CD14-positive monocyte (primary cell): ENCODE measurements at places on chromosomes 1 and 21.

DNA sequence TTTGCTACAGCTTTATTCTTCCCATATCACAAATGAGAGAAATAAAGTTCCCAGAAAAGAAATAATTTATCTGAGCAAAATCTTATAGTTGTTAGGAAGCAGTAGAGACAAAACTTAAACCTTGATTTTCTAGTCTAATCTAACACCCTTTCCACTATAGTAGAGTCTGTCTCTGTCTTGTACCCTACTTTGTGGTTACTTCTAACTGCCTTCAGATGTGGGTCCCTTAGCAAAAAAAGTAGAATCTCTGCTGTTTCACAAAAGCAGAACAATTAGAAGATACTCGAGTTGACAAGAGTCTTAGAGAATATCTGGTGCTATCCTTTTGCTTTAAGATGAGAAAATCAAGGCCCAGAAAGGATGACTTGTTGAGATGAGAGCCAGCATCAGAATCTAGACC lies 48.1 kb upstream of the FGGY start:
- DNase-seq, result no peak

GRCh38 chr1:182170891-182171461 lies 109.5 kb upstream of the ZNF648 start:
- DNase-seq, result peak; percentile 56

DNA sequence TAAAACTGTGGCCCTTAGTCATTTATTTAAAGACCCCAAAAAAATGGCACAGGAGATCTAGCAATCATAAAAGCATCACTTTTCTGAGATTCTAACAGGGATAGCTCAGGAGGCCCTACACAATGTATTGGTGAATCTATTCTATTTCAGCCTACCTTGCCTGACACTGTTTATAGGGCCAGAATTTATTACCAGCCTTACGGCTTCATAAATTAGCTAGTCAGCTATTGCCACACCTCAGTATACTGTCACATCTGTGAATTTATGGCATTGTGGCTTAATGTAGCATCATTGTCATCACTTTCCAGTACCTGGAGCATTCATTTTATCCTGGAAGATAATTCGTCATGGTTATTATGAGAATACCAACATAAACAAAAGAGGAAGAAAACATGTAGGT lies 121.2 kb upstream of the ERG start:
- DNase-seq, result no peak

DNA sequence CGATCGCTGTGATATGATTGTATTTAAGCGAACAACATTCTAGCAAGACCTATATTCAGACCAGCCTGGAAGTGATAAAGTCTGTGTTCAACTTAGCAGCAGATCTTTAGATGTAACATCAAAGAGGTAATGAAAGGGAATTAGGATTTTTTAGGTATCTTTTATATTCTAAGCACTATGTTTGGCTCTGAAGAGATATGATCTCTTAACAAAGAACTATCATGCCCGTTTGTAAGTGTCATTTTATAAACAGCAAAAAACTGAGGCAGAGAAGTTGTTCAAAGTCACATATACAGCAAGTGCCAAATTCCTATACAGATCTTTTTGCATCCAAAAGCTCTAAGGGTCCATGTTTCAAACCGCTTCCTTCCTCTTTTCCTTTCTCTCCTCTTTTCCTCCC lies 53.0 kb upstream of the TIAM1 start:
- no peak for DNase-seq

DNA sequence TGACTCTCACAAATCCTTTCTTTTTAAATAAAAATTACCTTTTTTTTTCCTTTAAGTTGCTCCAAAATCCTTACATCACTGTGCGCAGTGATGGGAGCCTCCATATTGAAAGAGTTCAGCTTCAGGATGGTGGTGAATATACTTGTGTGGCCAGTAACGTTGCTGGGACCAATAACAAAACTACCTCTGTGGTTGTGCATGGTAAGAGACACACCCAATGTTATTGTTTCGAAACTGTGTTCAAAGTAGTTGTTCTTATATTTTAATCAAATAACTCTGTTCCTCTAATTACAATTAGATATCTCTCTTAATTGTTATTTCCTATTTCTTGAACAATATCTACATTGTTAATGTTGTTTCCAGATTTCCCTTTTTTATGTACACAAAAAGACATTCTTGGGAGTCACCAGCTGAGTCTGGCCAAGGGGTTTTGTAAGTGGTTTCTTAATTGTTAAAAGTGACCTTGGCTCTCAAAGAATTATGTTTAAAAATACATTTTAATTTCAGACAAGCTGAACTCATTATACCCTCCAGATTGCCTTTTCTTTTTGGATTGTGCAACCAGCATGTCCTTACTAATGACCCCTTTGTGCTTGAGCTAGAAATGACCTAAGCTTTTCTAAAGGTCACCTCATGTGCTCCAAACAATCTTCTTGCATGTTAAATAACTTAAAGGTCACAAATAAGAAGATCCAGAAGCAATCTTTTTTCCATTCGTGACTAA lies 250.1 kb downstream of the HMCN1 start:
- no peak for DNase-seq

GRCh38 chr1:67802565-67802964 lies 30.7 kb downstream of the GNG12 start:
- no peak for DNase-seq

DNA sequence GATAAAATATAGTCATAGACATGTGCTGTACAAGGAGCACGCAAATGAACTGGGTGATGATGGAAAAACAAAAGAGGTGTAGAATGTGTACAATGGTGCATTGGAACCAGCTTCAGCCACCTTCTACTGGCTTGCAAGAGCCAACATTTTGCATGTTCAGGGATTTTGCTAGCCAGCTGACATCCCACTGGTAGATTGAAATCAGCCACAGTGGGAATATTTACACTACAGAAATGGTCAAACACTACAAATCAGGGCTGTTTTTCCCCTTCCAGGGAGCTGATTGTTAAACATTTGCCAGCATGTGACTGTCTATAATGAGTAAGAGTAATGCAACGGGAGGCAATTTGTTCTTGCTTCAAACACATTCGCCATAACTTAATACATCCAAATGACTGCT lies 23.2 kb downstream of the PMVK start:
- DNase-seq, result no peak

DNA sequence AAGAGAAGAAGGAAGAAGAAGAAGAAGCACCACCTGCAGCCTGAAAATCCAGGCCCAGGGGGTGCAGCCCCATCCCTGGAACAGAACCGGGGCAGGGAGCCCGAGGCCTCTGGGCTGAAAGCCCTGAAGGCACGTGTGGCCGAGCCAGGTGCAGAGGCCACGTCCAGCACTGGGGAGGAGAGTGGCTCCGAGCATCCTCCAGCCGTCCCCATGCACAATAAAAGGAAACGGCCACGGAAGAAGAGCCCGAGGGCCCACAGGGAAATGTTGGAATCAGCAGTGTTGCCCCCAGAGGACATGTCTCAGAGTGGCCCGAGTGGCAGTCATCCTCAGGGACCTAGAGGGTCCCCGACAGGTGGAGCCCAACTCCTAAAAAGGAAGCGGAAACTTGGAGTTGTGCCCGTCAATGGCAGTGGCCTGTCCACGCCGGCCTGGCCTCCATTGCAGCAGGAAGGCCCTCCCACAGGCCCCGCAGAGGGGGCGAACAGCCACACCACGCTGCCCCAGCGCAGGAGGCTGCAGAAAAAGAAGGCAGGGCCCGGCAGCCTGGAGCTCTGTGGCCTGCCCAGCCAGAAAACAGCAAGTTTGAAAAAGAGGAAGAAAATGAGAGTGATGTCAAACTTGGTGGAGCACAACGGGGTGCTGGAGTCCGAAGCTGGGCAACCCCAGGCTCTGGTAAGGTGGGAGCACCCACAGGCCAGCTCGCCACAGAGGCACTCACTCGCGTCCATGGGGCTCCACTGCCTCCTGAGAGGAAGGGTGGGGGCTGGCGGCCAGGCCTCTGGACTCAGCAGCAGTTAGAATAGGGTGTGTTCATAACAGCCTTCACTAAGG lies 28.4 kb downstream of the RRP1B start:
- DNase-seq, result no peak

DNA sequence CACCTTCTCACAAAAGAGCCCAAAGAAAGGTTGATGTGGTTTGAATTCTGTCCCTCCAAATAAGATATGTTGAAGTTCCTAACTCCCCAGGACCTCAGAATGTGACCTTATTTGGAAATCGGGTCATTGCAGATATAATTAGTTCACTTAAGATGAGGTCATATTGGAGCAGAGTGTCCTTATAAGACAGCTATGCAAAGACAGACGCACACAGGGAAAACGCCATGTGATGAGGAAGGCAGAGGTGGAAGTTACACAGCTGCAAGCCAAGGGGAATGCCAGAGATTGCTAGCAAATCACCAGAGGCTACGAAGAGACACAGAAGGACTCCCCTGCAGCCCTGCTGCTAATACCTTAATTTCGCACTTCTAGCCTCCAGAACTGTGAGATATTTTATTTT lies 5.2 kb upstream of the ABCB10 start:
- no peak for DNase-seq

DNA sequence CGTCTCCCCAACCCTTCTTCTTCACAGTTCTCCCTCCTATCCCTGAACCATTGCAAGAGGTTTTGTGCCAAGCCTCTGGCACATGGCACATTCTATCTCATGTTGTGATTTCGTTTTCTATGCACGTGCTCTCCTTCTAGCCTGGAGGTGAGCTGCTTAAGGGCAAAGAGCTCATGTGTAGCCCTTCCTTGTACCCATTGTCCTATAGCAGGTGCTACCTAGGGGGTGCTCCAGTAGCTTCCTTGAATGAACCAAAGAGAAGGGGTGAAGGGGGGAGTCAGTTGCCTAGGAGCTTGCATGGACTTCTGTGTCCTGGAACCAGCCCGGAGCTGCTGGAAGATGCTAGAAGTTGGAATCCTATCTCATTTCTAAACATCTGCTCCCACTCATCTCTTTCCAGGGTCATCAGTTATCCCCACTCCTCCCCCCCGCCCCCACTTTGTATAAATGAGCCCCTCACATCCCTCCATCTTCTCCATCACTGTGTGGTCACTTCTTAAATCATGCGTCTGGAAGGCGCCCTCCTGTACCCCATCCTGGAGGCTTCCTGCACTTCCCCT lies 535 bp upstream of the DISC1 start:
- no peak for DNase-seq
